ENCODE measurements at places on chromosomes 5 and 9.

DNA sequence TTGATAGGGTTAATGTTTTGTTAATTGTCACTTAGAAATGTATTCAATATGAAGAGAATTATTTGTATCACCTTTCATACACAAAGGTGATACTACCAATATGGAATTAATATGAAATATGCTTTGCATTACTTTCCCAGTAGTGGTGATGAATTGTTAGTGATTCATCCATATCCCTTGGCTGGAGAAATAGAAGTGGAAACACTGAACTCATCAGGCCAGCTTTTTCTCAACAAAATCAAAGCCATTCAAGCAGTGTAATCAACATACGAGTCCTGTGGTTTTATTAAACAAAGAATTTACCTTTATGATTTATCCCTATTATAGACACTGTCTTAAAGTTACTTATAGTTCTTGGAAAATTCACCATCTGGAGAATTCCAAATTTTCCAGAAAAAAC, 264.0 kb upstream of the MEF2C start:
- DNase-seq, result no peak

GRCh38 chr9:76162751-76163500, 231.3 kb downstream of the RFK start:
- DNase-seq, result no peak

DNA sequence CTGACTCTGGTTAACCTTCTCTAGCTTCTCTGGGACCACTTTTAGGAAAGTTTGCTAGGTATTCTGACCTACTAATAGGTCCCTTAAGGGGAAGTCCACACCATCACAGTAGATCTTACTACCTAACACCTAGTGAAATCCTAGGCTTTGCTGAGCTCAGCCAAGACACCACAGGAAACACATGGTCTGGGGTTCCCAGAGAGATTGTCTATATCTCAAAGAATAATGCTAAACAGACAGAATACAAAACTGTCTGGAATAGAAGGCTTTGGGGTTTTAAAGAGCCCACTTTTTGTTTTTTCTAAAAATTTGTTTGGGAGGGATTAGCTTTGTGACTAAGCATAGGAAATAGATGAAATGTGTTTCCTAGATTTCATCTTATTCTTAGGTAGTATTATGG, 395.1 kb downstream of the ARHGEF28 start:
- DNase-seq, result no peak

GRCh38 chr5:98492258-98492657, 281.2 kb upstream of the RGMB start:
- no peak for DNase-seq

- DNase-seq, result no peak
Measured at GRCh38 chr9:109046346-109046745, 33.0 kb upstream of the CTNNAL1 start.

DNA sequence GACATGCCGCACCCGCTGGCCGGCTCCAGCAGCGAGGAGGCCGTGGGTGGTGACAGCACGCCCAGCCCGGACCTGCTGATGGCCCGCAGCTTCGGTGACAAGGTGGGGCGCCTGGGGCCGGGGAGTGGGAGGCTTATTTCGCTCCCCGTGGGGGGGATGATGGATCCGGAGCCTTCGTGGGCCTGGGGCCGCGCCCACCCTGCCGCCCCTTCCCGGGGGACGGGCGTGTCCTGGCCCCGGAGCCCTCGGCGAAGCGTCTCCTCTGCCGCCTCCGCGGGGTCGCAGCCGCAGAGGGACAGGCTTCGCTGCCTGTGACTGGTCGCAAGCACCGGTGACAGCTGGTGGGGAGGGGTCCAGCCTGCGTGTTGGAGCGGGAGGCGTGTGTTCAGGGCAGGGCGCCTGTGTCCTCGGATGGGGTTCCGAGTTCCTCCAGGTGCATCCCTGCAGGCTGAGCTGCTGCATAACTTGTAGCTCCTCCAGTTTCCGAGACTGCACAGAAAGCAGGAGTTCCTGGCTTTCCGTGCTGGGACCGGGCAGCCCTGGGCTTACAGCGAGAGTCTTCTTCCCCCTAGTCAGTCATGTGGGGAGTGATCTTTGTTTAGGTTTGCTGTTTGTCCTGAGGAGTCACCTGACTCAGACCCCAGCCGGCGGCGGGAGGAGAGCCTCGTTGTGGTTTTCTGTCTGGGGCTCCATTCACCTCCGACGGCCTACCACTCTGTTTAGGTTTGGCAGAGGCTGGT, 666 bp downstream of the SNX30 start:
- no peak for DNase-seq

DNA sequence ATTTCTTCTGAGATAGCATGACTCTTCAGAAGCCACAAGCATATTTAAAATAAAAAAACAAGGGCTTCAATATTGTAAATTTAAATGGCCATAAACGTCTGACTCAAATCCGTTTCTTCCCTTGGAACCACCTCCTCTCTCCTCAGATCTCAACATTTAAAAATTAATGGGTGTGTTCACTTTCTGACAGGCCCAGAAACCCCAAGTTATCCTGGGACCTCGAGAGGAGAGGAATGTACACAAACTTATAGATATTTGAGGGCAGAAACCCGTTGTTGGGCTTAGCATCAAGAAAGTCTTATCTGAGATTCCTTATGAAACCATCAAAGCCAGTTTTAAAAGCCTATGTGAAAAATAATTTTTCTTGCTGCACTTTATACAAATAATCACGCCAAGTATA, 29.2 kb downstream of the MLLT3 start:
- no peak for DNase-seq

DNA sequence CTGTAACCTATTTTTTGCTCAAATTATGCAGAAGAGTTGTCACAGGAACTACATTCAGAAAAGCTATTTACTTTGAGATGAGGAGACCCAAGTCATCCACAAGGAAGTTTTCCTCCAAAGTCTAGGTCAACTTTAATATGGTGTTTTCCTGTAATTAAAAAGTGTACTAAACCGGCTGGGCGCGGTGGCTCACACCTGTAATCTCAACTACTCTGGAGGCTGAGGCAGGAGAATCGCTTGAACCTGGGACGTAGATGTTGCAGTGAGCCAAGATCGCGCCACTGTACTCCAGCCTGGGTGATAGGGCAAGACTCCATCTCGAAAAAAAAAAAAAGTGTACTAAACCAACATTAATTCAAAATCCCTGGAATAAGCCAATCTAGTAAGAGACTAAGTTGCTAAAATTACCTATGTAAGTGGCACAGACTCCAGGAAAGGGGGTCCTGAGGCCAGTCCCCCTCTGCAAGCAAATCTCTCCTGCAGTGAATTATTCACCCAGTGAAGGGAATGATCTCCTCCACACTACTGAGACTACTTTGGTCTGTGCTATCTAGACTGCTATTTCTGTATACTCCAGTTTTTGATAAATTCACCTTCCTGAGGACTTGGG, 38.9 kb downstream of the FNBP1 start:
- DNase-seq, result no peak

- DNase-seq, result no peak
Measured at GRCh38 chr5:16815432-16815831, 120.7 kb downstream of the MYO10 start.

DNA sequence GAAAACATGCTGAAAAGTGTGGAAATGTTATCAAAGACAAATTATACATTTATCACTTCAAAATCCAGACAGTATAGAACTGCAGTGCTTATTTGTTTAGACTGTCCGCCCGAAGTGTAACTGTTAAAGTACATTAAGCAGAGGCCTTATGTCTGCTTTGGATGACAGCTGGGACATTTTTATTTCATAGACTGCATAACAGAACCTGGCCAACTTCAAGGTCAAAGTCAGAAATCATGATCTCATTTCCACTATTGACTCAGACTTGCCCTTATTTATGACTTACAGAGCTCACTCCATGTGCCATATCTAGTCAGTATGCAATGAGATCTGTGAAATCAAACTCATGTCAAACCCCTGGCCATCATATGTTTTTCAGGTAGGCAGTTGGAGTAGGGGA, 87.7 kb downstream of the RAB3C start:
- DNase-seq, result no peak

GRCh38 chr9:99368341-99369326, 146.6 kb downstream of the SEC61B start:
- no peak for DNase-seq

- DNase-seq, result no peak
Measured at GRCh38 chr5:122545986-122546385, 228.9 kb upstream of the SNX2 start.

GRCh38 chr9:78630966-78631365, 334.0 kb downstream of the PSAT1 start:
- DNase-seq, result no peak
